ENCODE measurements at places on chromosomes 2 and 18.

DNA sequence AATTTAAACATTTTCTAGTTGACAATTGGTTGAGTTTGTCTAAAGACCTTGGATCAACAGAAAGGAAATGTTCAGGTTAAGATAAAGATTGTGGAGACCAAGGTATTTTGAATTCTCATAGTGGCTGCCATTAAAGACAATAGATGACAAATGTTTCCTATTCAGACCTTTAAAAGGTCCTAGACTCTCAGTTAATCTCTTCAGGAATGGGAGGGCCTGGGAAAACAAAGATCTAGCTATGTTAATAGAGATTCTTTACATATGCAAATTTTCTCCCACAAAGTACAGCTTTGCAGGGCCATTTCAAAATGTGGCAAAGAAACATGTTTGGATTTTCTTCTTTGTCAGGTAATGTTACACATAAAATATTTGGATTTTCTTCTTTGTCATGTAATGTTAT lies 403.9 kb downstream of the SPAG16 start:
- no peak for DNase-seq

DNA sequence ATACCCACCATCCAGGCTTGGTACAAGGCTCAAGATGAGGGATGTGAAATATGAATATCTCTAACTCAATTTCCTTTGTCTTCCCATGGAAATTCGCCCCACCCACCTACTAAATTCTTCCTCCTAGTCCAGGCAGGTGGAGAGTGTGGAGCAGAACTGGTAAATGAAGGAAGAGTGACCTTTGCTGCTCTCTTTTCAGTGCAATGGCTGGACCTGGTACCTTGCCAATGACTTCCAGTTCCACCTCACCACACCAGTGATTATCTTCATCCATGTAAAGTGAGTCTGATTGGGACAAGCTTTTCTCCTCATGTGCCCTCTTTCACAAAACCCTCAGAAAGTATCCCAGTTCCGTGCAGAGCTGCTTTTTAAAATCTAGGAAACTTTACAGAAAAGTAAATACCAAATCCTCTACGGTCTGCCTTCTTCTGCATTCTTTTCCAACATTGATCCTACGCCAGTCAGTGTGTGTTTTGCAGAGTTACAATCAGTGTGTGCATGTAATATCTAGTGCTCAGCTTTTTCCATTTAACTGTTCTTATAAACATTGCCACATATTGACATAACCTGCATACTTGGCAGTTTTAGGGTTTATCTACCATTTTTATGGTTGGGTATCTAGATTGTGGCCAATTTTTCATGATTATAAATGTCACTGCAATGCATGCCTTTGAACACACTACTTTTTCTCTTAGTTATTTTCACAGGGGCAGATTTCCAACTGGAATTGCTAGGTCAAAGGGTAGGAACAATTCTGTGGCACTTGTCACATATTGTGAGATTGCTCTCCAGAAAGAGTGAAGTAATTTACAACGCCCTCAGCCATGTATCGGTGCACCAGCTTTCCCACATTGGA lies 86.5 kb upstream of the SEC11C start:
- no peak for DNase-seq

DNA sequence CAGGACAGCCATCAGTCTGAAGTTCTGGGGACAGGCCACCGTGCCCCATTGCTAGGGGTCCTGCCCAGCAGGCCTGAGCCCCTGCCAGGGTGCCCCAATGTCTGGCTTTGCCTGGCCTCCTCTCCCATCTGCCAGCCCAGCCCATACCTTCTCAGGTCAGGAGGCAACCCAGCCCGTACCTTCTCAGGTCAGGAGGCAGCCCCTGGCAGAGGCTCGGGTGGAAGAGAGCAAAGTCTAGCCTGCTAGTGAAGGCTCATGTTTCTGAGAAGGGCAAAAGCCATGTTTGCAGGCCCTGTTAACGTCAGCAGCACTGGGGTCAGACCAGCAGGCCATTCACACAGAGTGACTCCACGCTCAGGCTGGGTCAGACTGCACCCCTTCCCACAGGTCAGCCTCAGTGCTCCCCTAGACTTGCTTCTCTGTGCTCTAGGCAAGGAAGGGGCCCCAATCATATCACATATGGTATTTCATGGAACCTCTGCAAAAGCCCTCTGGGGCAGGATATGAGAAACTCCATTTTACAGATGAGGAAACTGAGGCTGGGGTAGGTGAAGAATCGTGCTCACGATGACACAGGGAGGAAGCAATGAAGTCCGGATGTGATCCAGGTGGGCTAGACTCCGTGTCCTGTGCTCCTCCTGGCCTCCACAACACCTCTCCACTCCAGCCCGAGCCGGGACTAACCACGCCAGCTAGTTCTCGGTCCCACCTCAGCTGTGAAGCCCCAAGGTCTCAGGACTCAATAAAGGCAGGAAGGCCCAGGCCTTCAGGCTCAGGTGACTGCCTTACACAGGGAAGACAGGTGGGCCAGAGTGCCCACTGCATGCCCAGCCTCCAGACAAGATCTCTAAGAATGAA lies 9.5 kb downstream of the SDC1 start:
- DNase-seq = no peak

DNA sequence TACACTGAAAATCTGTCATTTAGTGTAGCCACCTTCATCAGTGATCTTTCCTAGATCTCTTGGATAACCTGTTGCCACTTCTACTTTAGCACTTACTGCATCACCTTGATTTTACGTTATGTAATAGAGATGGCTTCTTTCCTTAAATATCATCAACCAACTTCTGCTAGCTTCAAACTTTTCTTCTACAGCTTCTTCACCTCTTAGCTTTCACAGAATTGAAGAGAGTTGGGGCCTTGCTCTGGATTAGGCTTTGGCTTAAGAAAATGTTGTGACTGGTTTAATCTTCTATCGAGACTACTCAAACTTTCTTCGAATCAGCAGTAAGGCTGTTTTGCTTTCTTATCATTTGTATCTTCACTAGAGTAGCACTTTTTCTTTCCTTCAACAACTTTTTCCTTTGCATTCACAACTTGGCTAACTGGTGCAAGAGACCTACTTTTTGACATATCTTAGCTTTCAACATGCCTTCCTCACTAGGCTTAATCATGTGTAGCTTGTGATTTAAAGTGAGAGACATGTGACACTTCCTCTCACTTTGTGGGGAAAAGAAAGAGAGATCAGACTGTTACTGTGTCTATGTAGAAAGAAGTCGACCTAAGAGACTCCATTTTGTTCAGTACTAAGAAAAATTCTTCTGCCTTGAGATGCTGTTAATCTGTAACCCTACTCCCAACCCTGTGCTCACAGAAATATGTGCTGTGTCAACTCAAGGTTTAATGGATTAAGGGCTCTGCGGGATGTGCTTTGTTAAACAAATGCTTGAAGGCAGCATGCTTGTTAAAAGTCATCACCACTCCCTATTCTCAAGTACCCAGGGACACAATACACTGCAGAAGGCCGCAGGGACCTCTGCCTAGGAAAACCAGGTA lies 99.6 kb downstream of the ATL2 start:
- no peak for DNase-seq

- no peak for DNase-seq
These were observed 77.0 kb upstream of the ZNF532 start for GRCh38 chr18:58787536-58788149.

DNA sequence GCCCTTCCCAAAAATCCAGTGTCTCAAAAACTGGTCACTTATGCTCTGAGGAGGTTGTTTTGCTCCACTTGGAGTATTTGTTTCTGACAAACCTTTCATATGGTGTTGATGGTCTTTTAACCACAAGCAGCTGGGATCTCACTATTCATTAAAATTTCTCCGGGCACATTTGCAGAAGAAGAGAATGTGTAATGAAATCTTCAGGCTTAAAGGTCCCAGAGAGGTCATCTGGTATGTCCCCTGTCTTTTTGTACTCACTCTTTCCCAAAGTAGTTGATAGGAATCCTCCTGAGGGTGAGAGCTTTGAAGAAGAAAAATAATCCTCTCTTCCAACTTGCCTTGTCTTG lies 430.8 kb downstream of the SETBP1 start:
- no peak for DNase-seq

DNA sequence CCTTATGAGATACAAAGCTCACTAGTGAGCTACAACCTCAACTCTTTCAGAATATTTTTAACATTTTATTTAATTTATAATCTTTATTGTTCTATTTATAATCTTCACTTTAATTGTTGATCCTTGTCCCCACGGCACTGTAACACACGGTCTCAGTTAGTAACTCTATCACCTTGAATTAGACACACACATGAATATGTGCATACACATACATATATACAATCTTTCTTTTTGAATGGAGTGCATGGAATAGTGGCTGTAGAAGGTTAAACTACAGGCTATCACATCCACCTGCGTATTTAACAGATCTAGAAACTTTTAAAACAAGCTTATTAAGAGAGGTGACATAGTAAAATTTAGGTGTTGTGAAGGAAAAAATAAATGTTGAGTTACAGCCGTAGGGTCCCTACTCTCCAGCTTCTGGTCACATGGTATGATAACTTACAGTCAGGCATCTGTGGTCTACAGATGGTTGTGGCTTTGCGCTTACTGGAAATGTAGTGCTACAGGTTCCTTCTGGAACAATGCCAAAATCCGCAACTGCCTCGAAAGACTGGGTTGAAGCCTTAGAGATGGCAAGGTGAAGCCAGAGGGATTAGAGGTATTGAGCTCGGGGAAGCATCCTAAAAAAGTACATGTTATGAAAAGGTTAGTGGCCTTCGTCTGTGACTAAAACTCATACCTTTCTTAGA lies 1324.1 kb upstream of the SLC39A10 start:
- no peak for DNase-seq
